ENCODE measurements at places on chromosomes 4 and X.

DNA sequence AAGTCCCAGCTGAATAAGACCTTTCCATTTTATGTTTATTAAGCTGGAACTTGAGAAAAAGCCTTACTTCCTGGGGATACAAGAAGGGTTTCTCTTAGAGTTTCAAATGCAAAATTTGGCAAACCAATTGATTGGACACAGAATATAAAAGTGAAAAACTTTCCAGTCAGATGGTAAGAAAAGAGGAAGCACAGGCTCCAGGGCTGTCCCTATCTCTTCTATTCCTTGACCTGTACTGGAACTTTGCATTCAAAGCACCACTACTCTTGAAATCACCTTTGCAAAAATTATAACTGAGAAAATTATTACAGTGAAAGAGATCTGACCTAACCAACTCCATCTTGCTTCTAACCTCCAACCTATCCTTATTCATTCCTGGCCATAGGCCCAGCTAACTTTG lies 11.7 kb downstream of the PROM1 start:
- no peak for DNase-seq

GRCh38 chr4:152690706-152691651 lies 11.2 kb upstream of the TMEM154 start:
- no peak for DNase-seq

- DNase-seq, result no peak
These were observed 118.2 kb downstream of the VCX2 start for GRCh38 chrX:8052909-8053308.

DNA sequence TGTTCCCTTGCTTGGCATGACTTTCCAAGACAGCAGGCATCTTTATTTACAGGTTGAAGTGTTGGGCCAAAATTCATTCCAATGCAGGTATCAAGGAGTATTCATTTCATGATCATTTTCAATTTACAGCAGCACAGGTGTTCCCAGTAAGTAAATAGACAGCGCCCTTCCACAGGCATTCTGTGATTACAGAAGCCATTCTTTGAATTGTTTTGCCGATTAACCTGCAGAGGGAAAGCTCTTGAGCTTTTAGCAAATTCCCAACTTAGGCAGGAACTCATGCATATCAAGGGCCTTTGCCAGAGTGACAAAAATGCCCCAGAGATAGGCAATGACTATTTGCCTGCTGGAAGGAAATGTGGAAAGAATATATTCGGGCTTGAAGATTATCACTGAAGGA lies 6.8 kb downstream of the TXK start:
- DNase-seq, result no peak

DNA sequence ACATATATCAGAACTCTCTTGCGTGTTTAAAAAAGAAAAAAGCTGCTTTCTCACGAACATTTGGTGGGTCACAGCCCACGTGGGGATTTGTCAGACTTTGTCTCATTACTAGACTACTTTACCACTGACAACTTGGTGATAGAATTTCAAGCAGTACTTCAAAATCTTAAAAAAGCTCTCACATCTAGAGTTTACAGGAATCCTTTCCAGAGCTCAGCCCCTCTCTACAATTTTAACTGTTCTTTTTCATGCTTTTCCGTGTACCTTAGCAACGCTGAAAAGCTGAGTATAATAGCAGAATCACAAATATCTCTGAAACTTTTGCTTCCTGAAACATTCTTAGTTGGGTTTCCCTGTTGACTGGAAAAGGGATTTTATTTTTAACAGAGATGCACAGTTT lies 50.2 kb downstream of the SMAD1 start:
- no peak for DNase-seq

DNA sequence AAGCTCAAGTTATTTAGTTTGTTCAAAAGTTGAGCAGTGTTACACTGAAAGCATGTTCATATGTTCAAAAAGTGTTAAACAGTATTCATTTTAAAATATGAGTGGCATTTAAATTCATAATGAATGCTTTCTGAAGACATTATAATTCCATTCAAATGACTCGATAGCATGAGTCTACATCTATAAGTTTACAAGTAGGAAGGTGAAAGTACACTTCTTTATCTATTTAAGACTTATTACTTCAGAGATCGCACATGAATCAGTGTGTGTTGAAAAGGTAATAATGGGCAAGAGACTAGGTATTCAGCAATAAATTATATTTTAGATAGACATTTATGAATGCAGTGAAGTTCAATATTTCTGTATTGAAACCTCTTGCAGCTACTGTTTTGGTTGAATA lies 456.1 kb downstream of the GRXCR1 start:
- no peak for DNase-seq

GRCh38 chr4:4761128-4761982 lies 98.1 kb upstream of the MSX1 start:
- no peak for DNase-seq

DNA sequence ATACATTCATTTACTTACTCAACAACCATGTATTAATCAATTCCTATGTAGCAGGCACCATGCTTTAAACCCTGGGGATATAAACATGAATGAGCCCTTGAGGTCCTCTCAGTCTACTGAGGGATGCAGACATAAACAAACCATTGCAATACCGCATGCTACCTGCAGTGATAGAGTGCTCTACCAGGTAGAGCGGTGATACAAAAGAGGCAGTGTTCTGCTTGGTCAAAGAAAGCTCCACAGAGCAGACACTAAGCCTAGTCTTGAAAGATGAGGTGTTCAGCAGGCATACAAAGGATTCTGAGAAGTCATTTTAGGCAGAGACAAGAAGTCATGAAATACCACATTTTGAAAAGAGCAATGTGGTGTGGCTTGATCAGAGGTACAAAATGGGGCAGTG lies 26.9 kb upstream of the AMOT start:
- DNase-seq, result no peak

DNA sequence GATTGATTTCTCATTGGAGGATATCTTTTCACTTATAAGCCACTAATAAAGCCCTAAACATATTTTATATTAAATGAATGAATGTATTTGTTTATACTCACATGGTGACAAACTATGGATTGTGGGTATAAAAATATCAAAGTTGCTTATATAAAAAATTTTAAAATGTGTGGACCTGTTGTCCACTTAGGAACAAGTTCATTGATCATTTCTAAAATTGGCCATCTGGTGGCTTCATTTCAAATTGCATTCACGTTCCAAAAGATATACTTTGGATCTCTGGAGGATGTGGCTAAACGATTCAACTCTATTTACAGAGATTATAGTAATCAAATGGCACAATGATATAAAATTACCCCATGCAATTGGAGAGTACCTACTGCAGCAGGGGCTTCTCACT lies 32.5 kb downstream of the FSTL5 start:
- no peak for DNase-seq

GRCh38 chrX:82556588-82556987 lies 951.5 kb upstream of the POU3F4 start:
- no peak for DNase-seq

- DNase-seq, result peak; percentile 54
These were observed 29.3 kb downstream of the CRMP1 start for GRCh38 chr4:5863461-5864113.

GRCh38 chrX:112687189-112687691 lies 7.5 kb upstream of the LHFPL1 start:
- no peak for DNase-seq

GRCh38 chr4:79904331-79904730 lies 168.7 kb downstream of the ANTXR2 start:
- no peak for DNase-seq

GRCh38 chr4:183409934-183410333 lies 34.5 kb upstream of the CDKN2AIP start:
- DNase-seq, result no peak

- peak; percentile 53 for DNase-seq
These were observed 15.3 kb downstream of the CCNG2 start for GRCh38 chr4:77172336-77172735.

DNA sequence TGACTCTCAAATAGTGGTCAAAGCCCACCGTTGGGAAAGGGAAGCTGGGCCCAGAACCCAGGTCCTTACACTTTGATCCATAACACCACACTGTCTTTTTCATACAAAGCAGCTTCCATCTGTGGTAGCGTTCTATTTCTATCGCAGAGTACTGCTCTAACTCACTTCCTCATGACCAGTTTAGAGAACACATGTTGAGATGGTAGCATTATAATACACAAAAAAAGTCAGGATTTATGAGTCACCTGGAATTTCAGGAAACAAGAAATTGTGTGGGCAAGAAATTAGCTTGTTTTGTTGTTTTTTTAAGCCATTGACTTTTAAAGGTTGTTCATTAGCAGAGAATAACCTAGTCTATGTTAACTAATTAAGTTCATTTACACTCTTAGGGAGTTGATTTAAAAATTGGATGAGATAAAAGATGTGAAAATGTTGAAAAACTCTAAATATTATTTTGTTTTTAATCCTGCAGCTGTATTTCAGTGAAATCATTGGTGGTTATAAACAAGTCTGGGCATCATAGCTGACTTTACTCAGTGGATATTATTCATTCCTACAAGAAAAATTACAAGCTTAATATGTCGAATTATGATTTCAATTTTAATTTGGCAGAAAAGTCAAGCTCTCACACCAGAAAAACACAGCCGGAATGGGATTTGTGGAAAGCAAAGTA lies 1011.1 kb upstream of the HS3ST1 start:
- DNase-seq, result no peak

Measured in hepatic stellate cell (primary cell).